ENCODE measurements at places on chromosomes 5 and 9.

GRCh38 chr5:87770601-87771121 lies 357.9 kb upstream of the CCNH start:
- no peaks in the 10 kb centered on the region for H3K36me3 ChIP-seq
- H3K4me1 ChIP-seq, result no peaks in the 10 kb centered on the region
- DNase-seq, result no peak

DNA sequence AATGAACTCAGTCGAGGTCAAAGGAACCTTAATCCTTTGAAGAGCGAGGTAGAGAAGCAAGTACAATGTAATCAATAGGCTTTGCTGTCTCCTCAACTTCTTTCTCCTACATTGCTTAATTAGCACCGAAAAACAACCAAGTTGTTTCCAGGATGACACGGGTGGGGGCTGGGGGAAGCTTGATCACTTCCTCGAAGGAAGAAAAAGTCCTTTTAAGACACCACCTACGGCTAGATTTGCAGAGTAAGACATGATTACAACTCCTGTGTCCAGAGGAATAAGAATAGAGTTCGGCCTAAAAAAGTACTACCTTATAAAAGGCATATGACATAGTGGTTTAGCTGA lies 811 bp upstream of the ARRDC3 start:
- peak overlapping the region; percentile 94 for H3K27ac ChIP-seq
- H3K4me3 ChIP-seq, result peak overlapping the region; percentile 84
- no peak for DNase-seq
- H3K27me3 ChIP-seq, result no peaks in the 10 kb centered on the region

DNA sequence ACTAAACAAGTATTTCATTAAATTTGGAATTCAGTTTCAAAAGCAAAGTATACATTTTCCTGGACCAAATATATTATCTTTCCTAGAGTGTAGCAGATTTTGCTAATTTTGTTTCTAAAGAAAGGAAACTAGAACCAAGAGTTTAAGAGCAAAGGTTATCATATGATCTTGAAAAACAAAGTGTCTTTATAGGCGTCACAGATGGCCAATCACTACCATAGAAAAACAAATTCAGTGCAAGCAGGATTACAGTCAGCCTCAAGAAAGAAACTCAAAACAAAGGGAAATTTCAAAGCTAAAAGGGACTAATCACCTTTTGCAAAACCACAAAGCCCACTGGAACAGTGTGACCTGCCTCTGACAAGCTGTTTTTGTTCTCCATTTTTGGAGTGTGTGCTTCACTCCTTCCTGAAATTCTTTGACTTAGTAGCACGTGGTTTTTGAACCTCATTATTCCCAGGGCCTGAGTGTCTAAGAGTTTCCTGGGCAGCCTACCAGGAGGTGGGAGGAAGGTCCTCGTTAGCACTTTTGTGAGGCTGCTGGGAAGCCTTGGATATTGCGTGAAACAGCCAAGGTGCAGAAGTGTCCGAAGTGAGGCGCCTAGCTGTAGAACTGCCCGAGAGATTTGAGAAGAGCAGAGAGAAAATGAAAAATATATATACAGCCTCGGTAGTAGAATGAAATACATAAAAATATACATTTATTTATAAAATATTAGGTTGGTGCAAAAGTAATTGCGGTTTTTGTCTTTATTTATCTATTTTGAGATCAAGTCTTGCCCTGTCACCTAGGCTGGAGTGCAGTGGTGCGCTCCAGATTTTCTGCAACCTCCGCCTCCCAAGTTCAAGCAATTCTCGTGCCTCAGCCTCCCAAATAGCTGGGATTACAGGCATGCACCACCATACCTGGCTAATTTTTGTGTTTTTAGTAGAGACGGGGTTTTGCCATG lies 246.1 kb downstream of the MARCHF11 start:
- H3K4me3 ChIP-seq, result no peak overlapping the region
- no peak overlapping the region for H3K27ac ChIP-seq
- no peaks in the 10 kb centered on the region for H3K36me3 ChIP-seq
- H3K27me3 ChIP-seq, result no peaks in the 10 kb centered on the region
- no peaks in the 10 kb centered on the region for H3K4me1 ChIP-seq
- DNase-seq, result no peak

DNA sequence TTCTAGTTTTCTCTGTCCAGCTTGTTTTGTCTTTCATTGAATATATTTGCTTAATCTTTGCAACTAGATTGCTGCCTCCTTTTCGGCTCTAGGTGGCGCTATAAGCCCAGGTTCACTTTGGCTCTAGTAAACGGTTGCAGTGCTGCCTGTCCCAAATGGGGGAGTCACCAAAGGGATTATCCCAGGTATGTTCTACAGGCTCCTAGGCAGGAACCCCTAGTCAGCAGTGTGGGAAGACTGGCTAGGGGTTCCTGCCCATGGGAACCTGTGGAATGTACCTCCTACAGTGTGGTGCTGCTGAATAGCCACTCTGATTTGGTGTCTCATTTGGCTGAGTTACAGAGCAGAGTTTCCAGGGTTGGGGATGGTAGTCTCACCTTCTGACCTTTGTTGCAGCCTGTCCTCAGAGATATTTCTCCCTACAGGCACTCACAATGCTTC lies 85.2 kb downstream of the ARSB start:
- no peaks in the 10 kb centered on the region for H3K27me3 ChIP-seq
- no peaks in the 10 kb centered on the region for H3K4me1 ChIP-seq
- H3K27ac ChIP-seq, result no peak overlapping the region
- H3K4me3 ChIP-seq, result no peak overlapping the region
- no peaks in the 10 kb centered on the region for H3K36me3 ChIP-seq
- no peak for DNase-seq

DNA sequence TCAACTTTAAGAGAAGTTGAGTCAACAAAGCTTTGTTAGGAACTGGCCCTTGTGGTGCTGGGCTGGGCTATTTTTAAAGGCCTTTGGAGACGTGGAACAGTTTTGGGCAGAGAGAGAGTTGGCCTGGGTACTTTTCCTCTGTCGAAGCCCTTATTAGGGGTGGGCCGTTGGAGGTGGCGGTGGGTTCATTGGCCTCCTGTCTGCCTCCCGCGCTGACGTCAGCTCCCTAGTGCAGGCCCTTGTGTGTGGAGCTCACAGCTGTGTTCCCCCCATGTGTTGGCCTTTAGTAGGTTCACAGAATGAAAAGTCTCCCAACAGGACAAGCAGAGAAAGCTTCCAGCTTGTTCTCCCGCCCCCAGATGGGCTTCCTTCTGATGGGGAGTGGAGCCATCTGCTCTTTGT lies 2.7 kb downstream of the NCS1 start:
- H3K4me1 ChIP-seq, result no peaks in the 10 kb centered on the region
- H3K36me3 ChIP-seq, result no peaks in the 10 kb centered on the region
- no peak for DNase-seq
- H3K4me3 ChIP-seq, result no peak overlapping the region

DNA sequence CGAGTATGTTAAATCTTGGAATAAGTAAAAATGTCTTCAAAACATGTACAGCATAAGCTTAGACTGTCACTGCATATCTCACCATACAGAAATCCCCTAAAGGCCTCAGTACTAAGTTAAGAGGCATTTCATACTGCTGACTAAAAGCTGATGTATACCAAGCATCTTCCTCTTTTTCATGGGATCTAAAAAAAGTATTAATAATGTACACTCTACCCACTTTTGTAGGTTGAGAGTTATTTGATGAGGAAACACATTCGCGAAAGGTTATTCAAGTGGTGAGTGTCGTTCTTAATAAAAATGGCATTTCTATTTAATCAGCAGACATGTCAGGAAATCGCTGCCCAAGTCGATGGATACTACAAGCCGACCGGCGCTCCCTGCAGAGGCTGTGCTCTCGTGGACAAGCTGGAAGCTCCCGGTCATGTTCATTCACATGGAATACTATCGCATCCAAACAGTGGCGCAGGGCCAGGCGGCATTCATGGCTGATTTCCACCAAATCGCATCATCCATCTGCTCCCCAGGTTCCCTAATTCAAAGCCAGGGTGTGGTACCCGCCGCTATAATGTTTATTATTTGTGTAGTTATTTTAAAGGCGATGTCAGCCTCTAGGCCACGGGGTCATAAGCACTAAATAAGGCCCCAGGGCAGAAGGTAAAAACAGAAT lies 724 bp downstream of the SGTB start:
- H3K27me3 ChIP-seq, result no peaks in the 10 kb centered on the region
- peak overlapping the region; percentile 75 for H3K27ac ChIP-seq
- peak overlapping the region; percentile 93 for H3K4me3 ChIP-seq
- no peak for DNase-seq
- peaks cover 9% of the 10 kb centered on the region for H3K4me1 ChIP-seq

DNA sequence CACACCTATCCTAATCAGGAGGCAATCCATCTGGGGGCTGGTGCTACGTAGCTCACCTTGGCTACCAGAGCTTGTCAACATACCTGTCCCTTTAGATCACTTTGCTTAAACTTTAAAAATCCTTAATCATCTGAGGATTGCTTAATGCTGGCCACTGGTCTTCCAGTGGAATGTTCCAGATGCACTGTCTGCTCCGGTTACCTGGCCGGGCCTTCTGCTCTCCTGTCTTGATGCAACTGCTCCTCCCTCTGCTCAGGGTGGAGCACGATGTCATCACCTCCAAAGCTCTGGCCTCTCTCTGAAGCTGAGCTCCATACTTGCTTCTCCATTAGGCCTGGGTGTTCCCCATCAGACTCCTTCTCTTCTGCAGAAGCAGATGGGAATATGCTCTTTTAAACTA lies 106.5 kb upstream of the OTULINL start:
- no peaks in the 10 kb centered on the region for H3K4me1 ChIP-seq
- H3K4me3 ChIP-seq, result no peak overlapping the region
- peaks cover 81% of the 10 kb centered on the region for H3K36me3 ChIP-seq

- H3K27ac ChIP-seq, result no peak overlapping the region
- no peak for DNase-seq
- H3K36me3 ChIP-seq, result no peaks in the 10 kb centered on the region
- H3K4me3 ChIP-seq, result no peak overlapping the region
These were observed 158.1 kb downstream of the MLLT3 start for GRCh38 chr9:20464242-20464641.

GRCh38 chr5:170584003-170584402 lies 80.2 kb downstream of the KCNIP1 start:
- no peak overlapping the region for H3K4me3 ChIP-seq
- H3K4me1 ChIP-seq, result no peaks in the 10 kb centered on the region
- no peak for DNase-seq
- H3K36me3 ChIP-seq, result no peaks in the 10 kb centered on the region

DNA sequence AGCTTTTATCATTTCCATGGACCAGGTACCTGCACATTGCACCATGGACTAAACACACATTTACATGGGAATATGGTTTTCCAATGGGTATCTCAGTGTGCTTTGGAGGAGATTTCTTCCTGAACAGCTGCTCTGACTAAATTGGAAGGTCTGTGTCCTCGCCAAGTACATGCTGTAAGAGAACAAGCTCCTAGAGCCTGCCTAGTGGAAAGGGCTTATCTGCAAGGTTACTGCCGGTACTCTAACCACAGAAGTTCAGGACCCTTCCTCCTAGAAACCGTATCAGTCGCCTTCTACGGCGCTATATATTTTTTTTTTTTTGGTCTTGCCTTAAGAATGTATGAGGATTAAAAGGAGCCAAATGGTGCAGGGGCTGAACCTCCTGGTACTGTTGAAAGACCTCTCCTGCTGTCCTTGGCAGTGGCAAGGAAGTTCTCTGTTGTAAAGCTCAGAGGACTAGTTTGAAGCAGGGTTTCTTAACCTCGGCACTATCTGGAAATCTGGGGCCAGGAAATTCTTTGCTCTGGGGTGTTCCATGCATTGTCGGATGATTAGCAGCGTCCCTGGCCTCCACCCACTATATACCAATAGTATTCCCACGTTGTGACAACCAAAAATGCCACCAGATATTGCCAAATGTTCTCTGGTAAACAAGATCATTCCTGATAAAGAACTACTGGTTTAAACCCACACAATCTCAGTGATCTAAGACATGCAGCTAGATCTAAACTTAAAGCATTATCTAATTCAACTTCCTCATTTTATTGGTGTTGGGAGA lies 107.4 kb downstream of the FBXO38 start:
- no peak for DNase-seq
- H3K27me3 ChIP-seq, result peaks cover 26% of the 10 kb centered on the region

- peak overlapping the region; percentile 92 for H3K27ac ChIP-seq
- H3K27me3 ChIP-seq, result no peaks in the 10 kb centered on the region
- no peaks in the 10 kb centered on the region for H3K36me3 ChIP-seq
- peak overlapping the region; percentile 74 for H3K4me3 ChIP-seq
- peak; percentile 36 for DNase-seq
- H3K4me1 ChIP-seq, result peaks cover 24% of the 10 kb centered on the region
These were observed 191.2 kb downstream of the CDH9 start for GRCh38 chr5:26847041-26847736.

DNA sequence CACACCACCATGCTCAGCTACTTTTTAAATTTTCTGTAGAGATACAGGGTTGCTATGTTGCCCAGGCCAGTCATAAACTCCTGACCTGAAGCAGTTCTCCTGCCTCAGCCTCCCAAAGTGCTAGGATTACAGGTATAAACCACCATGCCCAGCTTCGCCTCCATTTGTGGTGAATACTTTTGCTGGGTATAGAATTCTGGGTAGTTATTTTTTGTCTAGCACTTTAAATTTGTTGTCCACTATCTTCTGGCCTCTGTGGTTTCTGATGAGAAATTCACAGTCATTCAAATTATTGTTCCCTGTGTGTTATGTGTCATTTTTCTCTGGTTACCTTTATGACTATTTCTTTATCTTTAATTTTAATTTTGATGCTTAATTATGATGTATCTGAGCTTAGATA lies 57.7 kb upstream of the EXOC3 start:
- H3K27me3 ChIP-seq, result no peaks in the 10 kb centered on the region
- no peak for DNase-seq
- no peaks in the 10 kb centered on the region for H3K36me3 ChIP-seq
- no peak overlapping the region for H3K27ac ChIP-seq

DNA sequence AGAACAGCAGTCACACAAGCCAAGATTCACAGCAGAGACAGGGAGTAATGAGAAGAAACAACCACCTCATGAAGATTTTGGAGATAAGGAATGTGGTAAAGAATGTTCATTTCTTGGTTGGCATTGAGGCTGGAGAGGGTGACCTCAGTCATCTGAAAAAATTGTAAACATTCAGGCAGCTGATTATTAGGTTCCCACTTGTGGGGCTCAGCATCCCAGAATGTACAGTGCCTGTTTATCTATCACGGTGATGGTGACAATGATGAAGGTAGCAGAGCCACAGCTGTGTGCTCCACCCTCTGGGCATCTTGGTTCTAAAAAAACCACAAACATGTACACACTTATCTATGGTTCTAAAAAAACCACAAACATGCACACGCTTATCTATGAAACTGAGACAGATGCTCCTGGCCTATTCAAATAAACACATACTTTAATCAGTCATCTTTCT lies 143.9 kb upstream of the MOCS2 start:
- H3K4me3 ChIP-seq, result no peak overlapping the region
- no peaks in the 10 kb centered on the region for H3K36me3 ChIP-seq
- H3K27me3 ChIP-seq, result no peaks in the 10 kb centered on the region
- H3K4me1 ChIP-seq, result no peaks in the 10 kb centered on the region
- no peak overlapping the region for H3K27ac ChIP-seq

- no peaks in the 10 kb centered on the region for H3K27me3 ChIP-seq
- DNase-seq, result no peak
- H3K4me1 ChIP-seq, result no peaks in the 10 kb centered on the region
- peak overlapping the region; percentile 29 for H3K4me3 ChIP-seq
These were observed 52.2 kb upstream of the DAB2IP start for GRCh38 chr9:121598965-121599871.

Data from Panc1 (cell line).